NAMALWA (cell line): ENCODE measurements at places on chromosomes 3 and 15.

GRCh38 chr3:192867645-192868044 lies 50.0 kb downstream of the MB21D2 start:
- no peak for DNase-seq

DNA sequence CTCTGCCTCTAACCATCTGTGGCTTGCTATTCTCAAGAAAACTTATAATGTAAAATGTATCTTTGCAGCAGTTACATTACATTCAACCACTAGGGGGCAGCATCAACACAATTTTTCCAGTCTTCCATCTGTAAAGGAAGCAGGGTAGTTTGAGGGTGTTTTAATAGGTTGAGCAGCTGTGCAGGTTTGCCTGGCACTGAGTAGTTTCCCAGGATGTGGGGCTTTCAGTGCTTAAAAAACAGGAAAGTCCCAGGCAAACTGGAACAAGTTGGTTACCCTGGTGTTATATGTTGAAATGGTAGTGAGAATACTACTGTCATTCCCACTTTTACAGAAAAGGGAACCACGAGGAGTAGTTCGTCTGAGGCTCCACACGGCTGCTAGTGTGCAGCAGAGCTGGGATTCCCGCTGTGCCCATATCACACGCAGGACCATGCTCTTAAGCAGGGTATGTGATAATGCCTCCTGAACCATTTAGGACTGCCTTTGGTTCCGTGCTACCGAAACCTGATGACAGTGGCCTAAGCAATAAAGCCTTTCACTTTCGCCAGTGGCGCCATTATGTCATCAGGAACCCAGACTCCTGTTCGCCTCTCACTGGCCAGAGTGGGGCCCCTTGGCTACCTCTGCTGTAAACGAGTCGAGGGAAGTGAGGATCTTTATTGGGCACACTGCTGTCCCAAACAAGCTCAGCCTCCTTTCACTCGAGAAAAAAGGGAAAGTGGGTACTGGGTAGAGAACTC lies 64.7 kb upstream of the ZBTB38 start:
- peak; percentile 89 for DNase-seq

GRCh38 chr3:184682671-184683070 lies 29.2 kb downstream of the MAGEF1 start:
- DNase-seq, result no peak

- DNase-seq, result no peak
Observed at GRCh38 chr15:70597056-70597603, 166.2 kb downstream of the UACA start.

DNA sequence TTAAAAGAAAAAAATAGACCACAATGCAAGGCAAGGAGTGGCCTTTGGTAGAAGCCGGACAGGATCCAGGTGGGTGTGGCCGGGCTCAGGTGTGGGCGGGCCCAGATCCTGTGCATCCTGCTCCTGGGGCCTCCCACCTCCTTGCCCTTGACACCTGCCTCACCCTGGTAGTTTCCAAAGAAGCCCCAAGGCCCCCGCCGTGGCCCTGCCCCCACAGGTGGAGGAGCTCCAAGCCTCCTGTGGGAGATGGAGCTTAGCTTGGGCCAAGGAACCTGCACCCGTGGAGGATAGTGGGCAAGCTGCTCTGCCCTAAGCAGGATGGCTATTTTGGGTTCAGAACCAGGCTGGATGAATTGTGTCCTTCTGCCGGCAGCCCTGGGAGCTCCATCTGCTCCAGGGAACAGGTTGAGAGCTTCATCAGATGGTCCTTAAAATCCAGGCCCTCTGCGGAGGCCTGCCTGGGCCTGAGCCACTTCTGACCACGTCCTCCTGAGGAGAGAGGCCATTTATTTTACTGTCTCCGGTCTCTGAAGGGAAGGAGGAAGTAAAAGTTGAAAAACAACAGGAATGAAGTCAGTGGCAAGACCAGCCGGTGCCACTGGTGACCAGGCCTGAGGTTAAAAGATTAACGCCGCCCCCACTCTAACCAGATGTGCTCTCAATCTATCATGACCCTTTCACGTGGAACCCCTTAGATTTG lies 53.9 kb upstream of the KLF13 start:
- no peak for DNase-seq

GRCh38 chr3:28672406-28672805 lies 323.8 kb upstream of the AZI2 start:
- no peak for DNase-seq

DNA sequence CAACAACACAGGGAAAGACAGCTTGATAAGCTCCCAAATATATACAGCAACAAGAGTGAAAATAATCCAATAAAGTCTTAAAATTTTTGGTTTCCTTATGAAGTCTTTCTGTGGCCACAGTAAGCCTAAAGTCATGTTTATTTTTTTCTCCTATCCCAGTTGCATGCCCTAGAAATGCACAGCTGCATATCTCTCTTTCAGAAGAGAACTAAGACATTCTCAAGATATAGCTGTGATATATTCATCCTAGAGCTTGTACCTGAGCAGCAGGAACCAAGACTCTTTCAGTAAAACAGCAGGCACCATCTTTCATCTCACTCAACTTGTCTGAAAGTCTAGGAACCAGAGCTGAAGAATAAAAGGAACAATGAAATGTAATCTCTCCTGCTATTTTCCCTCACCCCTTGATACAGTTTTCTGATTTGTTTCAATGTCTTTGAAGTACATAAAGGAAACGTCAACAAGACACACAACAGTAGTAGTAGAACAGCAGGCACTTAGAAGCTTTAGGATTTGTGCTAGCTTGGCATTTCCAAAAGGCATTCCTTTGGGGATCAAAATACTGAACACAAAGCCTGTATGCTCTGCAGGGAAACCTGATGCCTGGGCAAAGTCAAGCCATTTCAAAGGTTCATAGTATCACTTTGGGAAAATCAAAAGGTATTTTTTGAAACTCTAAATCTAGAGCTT lies 536.8 kb downstream of the PYDC2 start:
- DNase-seq, result no peak

GRCh38 chr15:66644869-66645268 lies 57.2 kb upstream of the SMAD6 start:
- DNase-seq, result no peak

DNA sequence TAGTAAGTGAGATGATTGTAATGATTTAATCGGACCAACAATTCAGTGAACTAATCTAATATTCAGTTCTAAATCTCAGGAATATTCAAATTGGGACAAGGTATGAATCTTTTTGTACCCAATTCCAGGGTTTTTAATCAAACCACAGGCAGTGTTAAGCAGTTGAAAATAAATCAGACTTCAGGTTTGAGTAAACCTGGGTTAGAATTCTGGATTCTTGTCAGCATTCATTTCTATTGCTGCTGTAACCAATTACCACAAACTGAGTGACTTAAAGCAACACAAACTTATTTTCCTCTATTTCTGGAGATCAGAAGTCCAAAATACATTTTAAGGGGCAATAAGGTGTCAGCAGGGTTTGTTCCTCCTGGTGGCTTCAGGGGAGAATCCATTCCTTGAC lies 208.4 kb upstream of the ZPLD1 start:
- no peak for DNase-seq

DNA sequence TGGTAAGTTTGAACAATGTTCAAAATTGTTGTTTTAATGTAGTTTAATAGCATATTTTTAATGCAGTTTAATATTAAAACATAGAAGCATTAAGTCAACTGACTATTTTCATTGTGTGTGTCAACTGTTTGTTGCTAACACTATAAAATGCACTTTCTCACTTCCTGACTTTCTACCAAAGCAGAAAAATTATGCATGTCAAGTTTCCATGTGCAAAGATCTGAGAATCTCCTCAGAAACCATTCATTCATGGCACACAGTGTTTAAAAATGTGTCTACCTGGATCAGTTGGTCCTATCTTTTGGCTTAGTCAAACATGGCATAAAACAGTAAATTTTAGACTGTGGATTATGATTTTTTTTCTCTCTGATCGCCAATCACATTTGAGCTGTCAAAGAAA lies 156.0 kb downstream of the PLD1 start:
- DNase-seq, result no peak

GRCh38 chr3:40615918-40616819 lies 91.4 kb downstream of the ZNF621 start:
- no peak for DNase-seq

- DNase-seq, result no peak
Observed at GRCh38 chr3:59995563-59995962, 945.7 kb upstream of the CFAP20DC start.

DNA sequence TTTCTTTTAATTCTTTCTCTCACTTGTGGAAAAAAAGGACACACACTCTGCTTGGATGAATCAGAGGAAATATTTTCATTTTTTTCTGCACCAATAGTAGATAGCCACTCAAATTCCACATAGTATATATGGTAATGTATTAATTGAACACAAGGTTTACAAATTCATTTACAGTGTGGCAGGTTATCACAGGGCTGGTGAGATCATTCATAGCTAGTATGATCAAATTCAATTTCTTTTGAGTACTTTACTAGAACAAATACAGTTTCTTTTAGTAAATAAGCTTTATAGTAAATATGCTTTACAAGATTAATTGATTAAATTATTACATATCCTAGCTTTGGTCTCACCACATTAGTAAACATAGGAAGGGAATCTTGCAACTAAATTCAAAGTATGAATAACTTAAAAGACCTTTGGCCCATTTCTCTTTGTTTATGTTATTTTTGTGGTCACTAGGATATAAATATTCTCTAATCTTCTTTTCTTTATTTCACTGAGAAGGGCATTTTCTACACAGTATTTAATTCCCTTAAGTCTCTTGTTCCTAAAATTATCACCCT lies 40.1 kb upstream of the PARP14 start:
- no peak for DNase-seq

DNA sequence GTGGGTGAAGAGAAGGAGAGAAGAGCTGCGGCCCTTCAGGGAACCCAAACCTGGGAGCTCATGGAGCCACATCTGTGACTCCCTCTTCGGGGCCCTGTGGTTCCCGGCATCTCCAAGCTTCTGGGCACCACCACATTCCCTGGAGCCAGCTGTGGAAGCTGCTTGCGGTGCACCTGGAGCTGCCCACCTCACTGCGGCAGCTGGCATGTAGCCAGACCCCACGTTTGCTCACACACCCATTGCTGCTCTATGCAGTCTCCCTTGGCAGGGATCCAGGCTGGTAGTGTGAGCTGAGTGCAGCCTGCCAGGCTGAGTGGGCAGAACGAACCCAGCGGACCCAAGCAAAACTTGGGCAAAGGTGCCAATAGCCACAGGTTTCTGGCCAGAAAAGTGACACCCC lies 16.8 kb upstream of the PLA2G4E start:
- DNase-seq, result peak; percentile 27

DNA sequence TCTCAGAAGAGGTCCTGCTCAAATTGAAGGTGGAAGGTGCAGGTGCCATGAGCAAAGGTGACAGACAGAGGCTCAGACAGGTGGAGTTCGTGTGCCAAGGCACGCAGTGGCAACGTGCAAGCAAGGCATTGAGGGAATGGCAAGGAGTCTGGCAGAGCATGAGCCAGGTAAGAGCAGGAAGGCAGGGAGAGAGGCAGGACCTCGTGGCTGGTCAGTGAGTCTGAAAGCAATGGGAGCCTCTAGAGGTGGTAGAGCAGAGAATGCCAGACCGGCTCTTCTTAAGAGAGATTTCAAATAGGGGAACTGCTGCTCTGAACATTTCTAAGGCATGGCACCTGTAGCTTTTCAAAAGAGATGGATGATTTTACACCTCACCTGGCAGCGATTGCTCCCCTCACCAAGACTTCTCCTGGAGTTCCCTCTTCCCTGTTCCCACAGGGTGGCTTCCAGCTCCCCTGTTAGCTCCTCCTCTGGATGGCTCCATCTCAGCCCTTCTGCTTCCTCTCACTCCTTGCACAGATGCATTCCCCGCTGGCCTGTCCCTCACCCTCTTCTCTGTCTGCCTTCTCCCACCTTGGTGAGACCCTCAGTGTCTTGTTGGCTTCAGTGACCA lies 2.7 kb downstream of the MYO5C start:
- DNase-seq, result no peak

- DNase-seq, result no peak
Observed at GRCh38 chr3:47299381-47300318, 16.9 kb downstream of the KLHL18 start.

GRCh38 chr3:18526667-18527066 lies 101.5 kb upstream of the SATB1 start:
- DNase-seq, result no peak

DNA sequence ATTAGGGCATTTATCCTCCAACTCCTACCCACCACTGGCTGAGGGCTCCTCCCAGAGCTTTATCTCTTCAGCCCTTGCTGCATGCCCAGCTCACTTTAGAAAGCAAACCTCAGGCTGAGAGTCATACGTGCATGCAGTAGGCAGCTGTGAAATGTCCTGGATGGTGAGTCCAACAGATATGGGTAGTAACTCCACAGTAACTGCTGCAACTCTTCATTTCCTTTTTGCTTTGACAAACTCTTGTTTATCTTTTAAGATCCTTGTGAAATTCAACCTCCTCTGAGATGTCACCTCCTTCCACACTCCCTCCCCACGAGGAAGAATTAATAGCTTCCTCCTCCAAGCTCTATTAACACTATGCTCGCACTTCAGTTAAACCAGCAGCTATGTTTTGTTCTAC lies 35.9 kb upstream of the CTNNB1 start:
- DNase-seq, result no peak

- DNase-seq, result peak; percentile 24
Observed at GRCh38 chr3:16906682-16907081, 21.9 kb downstream of the PLCL2 start.

DNA sequence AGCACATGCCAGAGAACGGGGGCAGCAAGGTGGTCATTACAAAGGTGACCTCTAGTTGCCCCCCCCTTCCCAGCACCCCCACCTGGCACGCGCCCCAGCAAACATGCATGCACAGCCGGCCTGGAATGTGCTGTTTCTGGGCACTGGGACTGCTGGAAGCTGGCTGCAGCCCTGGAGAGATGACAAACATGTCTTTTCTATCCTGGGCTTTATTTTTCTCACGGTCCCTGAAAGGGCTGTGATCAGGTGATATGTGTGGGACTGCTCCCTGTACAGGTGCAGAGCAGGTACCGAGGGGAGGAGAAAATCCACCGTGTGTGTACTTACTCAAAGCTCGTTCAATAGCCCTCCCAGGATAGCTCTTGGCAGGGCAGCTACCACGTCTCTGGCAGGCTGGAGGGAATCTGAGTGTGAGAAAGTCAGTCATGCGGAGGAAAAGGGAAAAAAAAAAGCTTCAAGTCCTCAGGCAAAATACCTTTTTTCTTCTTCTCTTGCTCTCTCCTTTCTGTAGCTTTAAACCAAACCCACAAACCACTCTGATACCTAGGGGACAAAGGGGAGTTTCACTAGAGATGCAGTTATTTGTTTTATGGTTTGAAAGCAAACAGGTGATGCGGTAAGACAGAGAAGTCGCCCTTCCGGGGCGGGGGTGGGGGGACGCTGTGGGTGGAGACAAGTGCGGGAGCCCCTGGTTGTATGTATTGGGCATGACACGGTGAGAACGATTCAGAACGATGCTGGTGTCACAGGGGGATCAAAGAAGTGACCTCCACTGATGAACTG lies 5.0 kb upstream of the HES1 start:
- peak; percentile 81 for DNase-seq

DNA sequence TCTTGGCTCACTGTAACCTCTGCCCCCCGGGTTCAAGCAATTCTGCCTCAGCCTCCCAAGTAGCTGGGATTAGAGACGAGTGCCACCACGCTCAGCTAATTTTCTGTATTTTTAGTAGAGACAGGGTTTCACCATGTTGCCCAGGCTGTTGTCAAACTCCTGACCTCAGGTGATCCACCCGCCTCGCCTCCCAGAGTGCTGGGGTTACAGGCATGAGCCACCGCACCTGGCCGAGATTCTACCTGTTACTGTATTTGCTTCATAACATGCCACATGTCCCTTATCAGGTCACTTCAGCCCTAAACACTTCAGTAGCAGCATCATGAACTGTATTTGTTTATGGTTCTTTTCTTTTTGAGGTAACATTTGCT lies 7.5 kb upstream of the LCTL start:
- DNase-seq, result no peak

GRCh38 chr3:79651536-79652065 lies 116.2 kb downstream of the ROBO1 start:
- no peak for DNase-seq
